ENCODE measurements at places on chromosomes 1 and 21.

DNA sequence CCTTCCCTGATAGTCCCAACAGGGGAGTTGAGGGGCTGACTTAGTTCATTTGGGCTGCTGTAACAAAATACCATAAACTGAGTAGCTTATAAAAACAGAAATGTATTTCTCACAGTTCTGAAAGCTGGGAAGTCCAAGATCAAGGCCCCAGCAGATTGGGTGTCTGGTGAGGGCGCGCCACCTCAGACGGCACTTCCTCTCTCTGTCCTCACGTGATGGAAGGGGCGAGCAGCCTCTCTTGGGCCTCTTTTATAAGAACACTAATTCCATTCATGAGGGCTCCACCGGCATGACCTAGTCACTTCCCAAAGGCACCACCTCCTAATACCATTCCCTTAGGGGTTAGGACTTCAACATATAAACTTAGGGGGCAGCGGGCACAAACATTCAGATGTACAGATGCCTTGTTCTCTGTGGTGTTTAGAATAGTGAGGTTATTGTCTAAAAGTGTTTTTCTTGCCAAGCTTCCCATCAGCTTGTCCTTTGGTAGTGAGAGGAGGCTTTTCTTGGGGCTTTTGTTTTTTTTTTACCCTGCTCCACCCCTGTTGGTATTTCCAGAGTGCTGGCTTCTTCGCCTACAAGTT, 20.3 kb downstream of the NIPAL3 start:
- DNase-seq, result no peak

GRCh38 chr1:100719490-100719889, at the start of gene VCAM1:
Gene VCAM1 (plus strand): TSS chr1:100719742. CDS start chr1:100719861, 119 bp downstream.
- DNase-seq, result no peak

- DNase-seq, result no peak
These were observed 12.7 kb downstream of the C1QB start for GRCh38 chr1:22665752-22666151.

DNA sequence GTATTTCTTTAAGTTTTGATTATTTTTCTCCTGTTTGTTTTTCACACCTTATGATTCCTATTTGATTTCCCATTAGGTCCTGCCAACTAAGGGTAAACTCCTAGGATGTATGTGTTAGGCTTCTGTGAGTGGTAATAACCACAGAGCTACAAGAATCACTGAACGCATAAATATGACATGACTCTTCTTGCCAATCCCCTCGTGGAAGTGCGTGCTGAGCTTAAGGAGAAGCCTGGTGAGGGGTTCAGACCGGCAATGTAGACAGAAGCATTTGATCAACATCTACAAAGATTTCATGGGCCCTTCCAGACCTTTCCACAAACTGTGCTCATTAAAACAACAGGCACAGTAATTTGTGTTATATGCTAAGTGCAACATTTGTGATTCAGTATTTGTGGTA, 273.8 kb upstream of the SNX7 start:
- DNase-seq, result no peak

DNA sequence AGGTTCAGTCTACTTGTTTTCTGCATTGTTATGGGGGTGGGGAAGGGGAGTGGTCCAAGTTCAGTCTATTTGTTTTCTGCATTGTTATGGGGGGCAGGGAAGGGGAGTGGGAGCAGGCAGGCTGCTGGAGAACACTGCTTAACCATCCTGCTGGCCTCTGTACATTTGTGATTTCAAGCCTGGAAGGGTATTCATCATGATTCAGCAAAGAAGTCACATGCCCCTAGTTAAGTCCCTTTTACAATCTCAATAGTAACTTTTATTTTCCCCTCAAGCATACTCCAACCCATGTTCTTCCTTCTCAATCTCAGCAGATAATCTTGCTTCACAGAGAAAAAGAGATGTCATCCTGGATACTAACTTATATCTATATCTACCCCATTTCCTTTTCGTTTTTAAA, 7.9 kb downstream of the LYST start:
- DNase-seq, result no peak

DNA sequence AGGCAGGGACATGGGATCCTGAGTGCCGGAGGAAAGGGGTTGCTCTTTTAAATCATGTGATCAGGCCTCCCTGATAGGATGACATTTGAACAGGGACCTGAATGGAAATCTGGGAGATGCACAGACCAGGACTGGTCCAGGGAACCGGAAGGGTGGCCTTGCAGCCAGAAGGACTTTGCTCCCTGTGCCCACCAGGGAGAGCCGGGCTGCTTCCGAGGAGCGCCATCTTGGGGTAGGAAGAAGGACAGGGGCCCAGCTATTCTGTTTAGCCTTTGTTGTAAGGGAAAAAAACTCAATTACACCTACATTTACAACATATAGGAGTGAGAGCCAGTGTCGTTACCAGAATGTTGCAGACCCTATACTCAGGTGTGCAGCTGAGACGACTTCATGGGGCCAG, 5.5 kb downstream of the KLHDC7A start:
- DNase-seq, result no peak

GRCh38 chr1:22530715-22531114, 32.6 kb upstream of the EPHA8 start:
- DNase-seq, result no peak

DNA sequence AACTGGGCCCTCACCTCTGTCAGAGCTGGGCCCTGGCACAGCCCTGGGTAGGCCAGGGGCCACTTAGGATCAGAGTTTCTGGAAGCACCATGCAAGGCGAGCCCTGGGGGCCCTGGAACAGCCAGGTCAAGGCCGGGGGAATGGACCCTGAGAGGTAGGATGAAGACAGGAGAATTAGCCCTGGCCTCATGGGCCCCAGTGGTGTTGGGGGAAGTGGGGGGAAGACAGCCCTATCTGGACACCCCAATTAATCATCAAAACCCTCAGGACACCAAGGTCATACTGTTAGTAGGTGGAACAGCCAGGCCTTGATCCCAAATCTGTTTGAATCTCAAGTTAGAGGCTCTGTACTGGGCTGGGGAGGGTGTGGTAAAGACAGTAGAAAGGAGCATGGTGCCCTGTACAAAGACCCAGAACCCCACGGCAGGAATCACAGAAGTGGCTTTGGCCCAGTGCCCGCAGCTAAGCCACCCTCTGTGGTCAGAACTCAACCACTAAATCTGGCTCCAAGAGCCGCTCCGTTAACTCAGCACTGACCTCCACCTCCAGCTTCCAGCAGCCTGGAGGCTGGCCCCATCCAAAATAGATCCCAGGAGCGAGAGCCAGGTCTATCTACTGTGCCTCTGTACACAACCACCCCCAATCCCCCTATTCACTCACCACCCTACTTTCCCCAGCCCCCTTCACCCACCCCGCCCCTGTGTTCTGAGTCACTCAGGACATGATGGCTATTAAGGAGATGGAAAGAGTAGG, 14.0 kb upstream of the TRIM63 start:
- DNase-seq, result no peak

GRCh38 chr1:110056776-110057175, 13.7 kb downstream of the ALX3 start:
- no peak for DNase-seq

GRCh38 chr1:119727991-119728390, 16.3 kb downstream of the PHGDH start:
- no peak for DNase-seq

- DNase-seq, result peak; percentile 26
These were observed 1.3 kb upstream of the SLC16A1 start for GRCh38 chr1:112957133-112957812.

DNA sequence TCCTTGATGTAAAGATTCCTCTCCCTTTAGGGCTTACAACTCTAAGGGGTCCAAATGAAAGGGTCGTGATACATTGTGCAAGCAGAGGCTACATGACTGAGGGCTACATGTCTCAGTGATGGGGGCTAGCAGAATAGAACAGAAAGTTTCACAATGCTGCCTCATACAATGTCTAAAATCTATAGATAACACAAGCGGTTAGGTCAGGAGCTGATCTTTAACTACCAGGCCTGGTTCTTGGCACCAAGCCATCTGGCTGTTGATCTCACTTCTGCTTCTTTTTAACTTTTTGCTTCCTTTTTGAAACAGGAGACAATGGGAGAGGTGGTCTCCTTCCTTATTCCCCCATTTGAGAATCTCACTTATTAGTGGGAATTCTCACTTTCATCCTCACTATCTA, 710.2 kb downstream of the AMY1C start:
- no peak for DNase-seq

GRCh38 chr1:23249787-23250454, 32.6 kb upstream of the HTR1D start:
- no peak for DNase-seq

- DNase-seq, result no peak
These were observed 6.6 kb downstream of the ATP1A4 start for GRCh38 chr1:160158031-160158430.

DNA sequence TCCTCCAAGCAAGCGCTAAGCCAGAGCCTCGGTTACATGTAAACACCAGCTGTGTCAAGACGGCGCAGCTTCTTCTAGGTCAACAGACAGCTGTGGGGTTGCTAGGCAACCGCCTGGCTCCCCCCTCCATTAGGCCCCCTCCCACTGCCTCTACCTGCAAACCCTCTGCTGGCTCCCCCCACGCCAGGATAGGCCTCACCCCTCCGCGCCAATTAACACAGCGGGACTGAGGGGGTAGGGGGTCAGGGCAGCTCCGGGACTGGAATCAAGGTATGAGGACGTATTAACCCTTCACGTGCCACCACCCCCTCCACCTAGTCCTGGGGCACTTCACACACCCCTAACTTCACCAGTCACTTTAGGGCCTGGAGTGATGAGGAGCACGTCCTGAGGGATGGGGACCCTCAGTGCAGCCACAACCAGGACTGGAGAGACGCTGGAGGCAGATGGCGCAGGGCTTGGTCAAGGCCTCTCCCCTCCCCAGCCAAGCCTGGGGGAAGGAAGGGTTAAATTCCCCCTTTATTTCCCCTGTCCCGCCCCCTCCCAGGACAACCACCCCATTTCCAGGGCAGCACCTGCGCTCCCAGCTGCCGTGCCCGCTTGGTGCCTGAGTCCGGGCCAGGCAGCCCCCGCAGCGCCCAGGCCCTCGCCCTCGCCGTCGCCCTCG, 37.4 kb upstream of the WASF2 start:
- DNase-seq, result no peak

- DNase-seq, result no peak
These were observed 78.2 kb downstream of the OLFML2B start for GRCh38 chr1:161945306-161946060.

- no peak for DNase-seq
These were observed 18.7 kb downstream of the CHRNB2 start for GRCh38 chr1:154586231-154586630.

GRCh38 chr1:231857609-231858135, 231.1 kb downstream of the DISC1 start:
- DNase-seq, result no peak

GRCh38 chr1:174008269-174008668, 13.9 kb downstream of the RC3H1 start:
- no peak for DNase-seq

GRCh38 chr1:64894438-64895196, 71.7 kb downstream of the JAK1 start:
- no peak for DNase-seq

GRCh38 chr1:68231627-68232288, 565 bp downstream of the WLS start:
- no peak for DNase-seq

- DNase-seq, result no peak
These were observed 59.4 kb upstream of the MPC2 start for GRCh38 chr1:167996266-167996665.

- DNase-seq, result no peak
These were observed 231.9 kb upstream of the JUN start for GRCh38 chr1:59015708-59016107.

- DNase-seq, result no peak
These were observed 7.8 kb upstream of the KIF14 start for GRCh38 chr1:200628223-200628881.

DNA sequence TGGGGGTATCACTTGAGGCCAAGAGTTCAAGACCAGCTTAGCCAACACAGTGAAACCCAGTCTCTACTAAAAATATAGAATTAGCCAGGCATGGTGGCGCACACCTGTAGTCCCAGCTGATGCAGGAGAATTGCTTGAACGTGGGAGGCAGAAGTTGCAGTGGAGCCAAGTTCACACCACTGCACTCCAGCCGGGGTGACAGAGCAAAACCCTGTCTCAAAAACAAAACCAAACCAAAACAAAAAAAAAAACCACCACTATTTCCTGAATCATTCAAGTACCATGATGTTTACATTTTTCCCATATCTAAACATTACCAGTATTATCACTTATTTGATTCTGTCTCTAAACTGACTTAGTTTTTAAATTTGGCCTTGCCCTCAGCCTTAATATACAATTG, 29.5 kb downstream of the TUT4 start:
- DNase-seq, result no peak

DNA sequence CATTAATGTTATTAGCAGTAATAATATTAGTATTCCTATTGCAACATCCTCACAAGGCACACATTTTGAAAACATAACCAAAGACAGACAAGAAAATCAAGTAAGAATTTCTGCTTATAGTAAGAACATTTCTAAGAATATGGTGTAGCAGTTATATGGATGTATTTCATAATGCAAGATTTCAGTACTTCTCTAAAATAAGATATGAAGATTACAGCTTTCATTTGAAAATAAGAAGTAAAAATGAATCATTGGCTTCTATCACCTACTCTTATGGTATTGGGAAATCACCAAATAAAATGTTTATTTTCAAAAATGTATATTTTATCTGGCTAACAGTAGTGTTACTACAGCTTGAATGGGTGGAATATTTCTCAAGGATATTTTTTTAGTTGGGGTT, 103.8 kb upstream of the USP25 start:
- DNase-seq, result no peak

DNA sequence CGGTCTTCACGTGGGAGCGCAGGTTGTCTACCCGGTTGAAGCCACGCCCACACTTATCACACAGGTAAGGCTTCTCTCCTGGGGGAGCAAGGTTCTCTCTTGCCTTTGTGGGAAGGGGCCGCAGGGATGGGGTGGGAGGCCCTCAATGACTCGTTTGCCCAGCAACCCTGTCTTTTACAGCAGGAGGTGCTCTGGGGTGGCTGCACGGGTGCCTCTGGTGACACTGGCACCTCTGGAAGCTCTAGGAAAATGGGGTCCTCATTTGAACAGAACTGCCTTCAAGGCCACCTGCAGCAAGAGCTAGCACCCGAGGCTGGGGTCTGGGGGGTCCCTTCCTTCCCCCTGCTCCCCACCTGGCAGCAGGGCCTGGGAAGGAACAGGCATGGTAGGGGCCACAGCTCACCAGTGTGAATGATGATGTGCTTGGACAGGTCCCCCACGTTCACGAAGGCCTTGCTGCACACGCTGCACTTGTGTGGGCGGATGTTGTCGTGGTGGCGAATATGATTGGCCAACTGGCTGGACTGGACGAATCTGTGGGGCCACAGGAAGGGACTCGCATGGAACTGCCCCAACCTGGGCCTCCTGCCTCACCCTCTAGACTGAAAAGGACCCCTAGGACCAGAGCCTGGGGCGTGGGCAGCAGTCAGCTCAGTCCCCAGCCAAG, 33.1 kb downstream of the ZBTB17 start:
- DNase-seq, result no peak

GRCh38 chr1:111867868-111868440, 112.3 kb downstream of the DDX20 start:
- no peak for DNase-seq

GRCh38 chr1:17060306-17060749, 6.5 kb upstream of the SDHB start:
- DNase-seq, result no peak
